Large intestine (tissue), 12 donors: ENCODE measurements at places on chromosomes 3 and 15.

GRCh38 chr15:98855815-98856531 lies 151.6 kb downstream of the PGPEP1L start:
- DNase-seq = no peak

DNA sequence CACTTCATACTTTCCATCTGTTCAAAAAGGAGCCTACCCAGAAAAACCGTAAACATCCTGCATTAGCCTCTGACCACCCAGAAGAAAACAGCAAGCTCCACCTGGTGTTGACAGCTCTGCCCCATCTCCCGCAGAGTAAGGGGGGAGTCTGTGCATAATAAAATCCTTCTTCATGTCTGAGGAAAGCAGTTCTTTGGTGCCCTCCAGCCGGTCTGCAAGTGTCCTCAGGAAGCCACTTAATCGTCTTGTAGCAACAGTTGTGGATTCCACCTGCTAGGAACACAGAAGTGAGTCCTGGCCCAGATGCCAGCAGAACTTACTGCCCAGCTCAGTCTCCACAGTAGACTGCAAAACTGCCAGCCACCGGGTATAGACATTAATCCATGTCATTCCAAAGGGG lies 22.5 kb downstream of the RIOX2 start:
- no peak for DNase-seq

- no peak for DNase-seq
Observed at GRCh38 chr3:25493246-25493645, 65.2 kb downstream of the RARB start.

DNA sequence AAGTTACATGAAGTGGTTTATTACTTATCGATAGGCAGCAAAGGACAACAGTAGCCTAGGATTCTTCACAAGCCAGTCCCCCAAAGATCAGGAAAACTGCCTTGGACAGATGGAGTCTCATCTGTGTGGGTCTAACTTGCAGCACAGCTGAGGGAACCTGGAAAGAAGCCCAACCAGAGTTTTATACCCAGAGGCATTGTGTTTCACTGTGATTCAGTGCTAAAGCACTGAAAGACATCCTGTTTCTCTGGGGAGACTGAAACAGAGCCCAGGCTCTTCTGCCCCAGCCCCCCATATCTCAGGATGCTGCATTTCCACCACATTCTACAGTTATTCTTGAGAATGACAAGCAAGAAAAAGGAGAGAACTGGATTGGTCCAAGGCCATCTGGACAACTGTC lies 48.2 kb upstream of the PYDC2 start:
- DNase-seq = no peak

DNA sequence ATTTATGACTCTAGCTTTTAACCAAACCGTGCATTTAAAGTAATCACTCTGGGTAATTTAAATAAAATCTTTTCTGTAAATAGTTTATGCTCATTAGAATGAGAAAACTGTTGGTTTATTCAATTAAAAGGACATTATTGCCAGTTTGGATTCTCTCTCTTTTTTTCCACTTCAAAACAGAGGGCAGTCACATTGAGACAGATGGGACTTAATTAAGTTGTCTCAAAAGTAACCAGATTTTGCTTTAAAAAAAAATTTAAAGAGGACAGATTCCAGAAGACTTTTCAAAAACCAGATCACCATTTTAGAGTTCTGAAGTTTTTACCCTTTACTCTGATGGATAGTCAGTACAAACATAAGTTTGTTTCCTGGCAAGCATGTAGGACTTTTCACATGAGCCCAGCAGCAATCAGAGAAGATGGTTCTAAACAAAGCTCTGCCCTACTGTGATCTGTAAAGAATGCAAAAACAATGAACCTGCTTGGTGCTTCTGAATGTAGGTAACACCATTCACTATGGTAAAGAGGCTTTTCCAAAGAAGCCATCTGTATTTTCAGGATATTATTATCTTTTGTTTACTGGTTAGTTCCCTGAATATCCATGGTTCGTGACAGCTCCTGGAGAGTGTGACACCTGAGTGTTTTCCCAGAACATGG lies 136.2 kb downstream of the LRTM1 start:
- no peak for DNase-seq

- DNase-seq = peak; percentile 33
Observed at GRCh38 chr3:16060358-16060852, 114.1 kb upstream of the GALNT15 start.

- peak; percentile 74 for DNase-seq
Observed at GRCh38 chr3:148873270-148873927, 8.3 kb downstream of the CPA3 start.

DNA sequence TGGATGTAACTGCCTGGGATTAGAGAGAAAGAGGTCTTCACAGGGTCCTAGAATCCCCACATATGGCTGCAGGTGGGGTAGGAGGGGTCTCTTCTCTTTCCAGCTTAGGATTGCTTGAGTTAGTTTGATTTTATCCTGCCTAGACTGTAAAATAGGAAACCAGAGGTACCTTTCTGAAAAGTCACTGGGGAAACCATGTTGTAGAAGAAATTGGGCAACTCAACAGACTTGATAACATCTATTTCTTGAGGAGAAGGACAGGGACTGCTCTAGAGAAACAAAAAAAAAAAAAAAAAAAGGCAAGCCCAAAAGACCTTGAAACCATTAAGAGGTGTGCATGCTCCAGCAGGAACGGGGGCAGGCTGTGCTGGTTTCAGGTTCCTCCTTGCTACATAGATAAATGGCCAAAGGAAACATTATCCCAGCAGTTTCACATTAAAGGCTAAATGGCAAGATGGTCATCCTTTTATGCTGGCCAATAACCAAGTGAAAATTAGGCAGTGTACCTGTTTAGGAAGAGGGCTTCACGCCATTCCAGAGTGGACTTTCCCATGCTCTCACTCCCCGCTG lies 116.1 kb downstream of the ALDH1A2 start:
- no peak for DNase-seq

GRCh38 chr3:138389841-138390581 lies 41.6 kb downstream of the MRAS start:
- DNase-seq = no peak

GRCh38 chr3:192879346-192880031 lies 38.2 kb downstream of the MB21D2 start:
- DNase-seq = no peak

- no peak for DNase-seq
Observed at GRCh38 chr3:130918328-130918727, 24.4 kb downstream of the ATP2C1 start.

DNA sequence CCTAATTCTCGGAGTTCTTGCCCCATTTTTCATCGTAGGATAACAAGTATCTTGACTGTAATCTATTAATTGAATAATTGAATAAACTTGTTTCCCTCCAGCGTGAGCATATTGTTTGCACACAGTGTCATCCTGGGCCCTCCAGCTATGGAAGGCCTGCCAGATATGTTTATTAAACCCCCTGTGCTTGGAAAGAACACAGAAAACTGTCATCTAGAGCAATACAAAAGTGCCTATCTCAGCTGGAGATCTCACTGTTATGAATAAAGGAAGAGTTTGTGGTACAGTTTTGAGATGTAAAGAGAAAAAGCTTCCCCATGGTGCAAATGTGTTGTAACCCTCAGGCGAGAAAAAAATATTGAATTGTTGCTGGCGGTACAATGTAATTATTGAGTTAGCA lies 405.9 kb downstream of the SOX2 start:
- DNase-seq = no peak

DNA sequence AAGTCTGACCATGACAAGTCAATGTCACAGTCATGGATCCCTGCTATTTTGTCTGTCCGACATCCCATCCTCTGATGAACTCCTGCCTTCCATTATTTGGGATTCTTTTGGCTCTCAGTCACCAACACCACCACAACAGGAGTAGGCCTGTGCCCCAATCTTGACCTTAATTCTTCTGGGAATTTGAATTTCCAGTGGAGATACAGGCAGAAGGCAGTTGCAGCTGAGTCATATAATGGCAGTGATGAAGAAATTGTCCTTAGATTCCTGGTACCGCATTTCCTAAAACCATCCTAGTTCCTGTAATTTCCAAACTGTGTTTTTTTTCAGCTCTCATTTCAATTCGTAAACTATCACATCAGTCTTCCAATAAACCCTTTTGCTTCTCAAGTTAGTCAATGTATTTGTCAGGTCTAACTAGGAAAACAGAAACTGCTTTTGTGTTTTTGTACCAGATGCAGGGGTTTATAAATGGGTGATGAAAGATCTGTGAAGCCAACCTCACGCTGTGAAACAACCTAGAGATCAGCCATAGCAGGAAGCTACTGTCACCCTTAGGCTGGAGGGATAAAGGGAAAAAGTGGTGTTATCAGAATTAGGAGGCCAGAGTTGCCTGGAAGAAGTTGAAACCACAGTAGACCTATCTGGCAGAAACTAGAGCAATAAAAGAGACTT lies 126.3 kb upstream of the TMEM108 start:
- no peak for DNase-seq
